DMS 273 treated with DMSO at 0.1 percent for 48 hours (cell line): ENCODE measurements at places on chromosomes 12 and 14.

GRCh38 chr14:99363616-99364290 is 91.8 kb upstream of the BCL11B start:
- no peak for DNase-seq

- no peak for DNase-seq
Observed at GRCh38 chr12:89247967-89248366, 104.3 kb downstream of the DUSP6 start.

GRCh38 chr12:2453076-2453760 is 341.6 kb upstream of the FKBP4 start:
- DNase-seq: no peak

DNA sequence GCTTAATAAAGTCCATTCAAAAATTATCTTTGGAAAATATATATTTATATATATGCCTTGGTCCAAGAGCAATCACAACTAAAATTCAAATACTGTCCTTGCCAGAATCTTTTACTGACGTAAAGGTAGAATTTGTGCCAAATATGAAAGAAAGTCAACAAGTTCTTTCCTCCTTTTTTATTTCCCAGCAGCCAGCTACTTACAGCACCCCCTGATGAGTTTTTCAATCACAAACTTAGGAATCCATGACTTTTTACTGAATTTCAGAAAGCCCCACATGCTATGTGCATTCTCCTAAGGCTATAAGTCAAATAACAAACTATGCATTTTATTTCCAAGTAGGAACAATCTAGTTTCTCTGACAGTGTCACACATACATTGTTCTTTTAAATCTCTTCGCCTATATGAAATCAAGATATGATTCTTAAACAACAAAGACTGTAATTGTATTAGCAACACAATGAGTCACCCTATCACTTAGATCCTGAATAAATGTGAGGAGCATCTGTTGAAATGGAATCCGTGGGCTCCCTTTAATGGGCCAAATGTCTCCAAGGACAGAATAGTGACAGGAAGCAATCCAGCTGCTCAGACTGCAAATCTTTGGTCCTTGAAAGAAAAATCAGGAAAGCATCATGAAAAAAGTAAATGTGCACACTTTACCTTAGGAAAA is 271.4 kb downstream of the DUSP6 start:
- DNase-seq: no peak

- DNase-seq: no peak
Observed at GRCh38 chr14:99116741-99117295, 155.2 kb downstream of the BCL11B start.

- DNase-seq: no peak
Observed at GRCh38 chr14:100841761-100842403, 16.0 kb downstream of the MEG3 start.

- no peak for DNase-seq
Observed at GRCh38 chr14:74475678-74476077, 17.4 kb downstream of the NPC2 start.

DNA sequence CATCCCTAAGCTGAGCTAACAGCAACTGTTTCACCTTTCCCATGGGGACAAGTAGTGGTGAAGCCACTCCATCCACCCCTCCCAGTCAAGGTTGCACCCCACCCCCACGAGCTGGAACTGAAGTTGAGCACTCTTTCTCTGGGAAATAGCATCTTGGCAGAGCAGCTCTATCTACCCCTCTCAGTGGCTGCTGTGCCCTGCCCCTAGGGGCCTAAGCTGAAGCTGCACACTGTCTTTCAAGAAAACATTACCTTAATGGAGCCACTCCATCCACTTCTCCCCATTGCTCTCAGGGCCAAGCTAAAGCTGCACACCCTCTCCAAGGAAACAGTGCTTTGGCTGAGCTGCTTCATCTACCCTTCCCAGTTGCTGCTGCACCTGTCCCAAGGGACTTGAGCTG is 170.6 kb upstream of the CCDC196 start:
- no peak for DNase-seq

DNA sequence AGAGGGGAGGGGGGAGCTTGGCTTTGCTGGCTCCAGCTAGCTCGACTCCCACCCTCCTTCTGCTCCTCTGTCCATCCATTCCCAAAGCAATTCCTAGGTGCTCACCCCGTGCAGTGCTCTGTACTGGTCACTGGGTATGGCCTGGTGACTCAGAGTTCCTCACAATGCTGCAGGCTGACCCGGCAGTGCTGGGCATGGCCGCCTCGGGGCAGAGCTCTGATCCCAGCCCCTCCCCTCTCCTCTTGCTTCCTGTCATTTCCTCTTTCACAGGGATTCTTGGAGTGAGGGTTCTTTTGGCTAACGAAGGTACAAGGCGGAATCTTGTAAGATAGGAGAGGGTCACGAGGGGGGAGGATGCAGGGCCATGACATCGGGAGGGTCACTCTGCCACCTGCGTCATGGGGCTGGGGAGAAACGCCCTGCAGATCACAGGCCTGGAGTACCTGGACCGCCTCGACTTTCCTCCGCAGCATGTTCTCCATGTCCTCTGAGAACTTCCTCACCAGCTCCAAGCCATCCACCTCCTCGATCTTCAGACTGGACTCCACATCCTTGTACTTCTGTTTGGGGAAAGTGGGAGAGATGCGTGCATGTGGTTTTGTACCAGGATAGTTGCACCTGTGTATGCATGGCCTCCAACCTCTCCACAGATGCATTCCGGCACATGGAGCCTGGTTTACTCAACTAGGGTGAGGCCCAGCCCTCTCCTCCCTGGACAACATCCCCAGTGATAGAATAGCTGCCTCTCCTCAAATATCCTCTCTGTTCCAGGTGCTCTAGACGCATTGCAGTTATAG is 5.7 kb downstream of the CACNA2D4 start:
- no peak for DNase-seq

- DNase-seq: no peak
Observed at GRCh38 chr14:103050935-103051334, 6.4 kb downstream of the CDC42BPB start.

GRCh38 chr12:10358969-10359368 is 30.9 kb downstream of the KLRK1 start:
- no peak for DNase-seq

DNA sequence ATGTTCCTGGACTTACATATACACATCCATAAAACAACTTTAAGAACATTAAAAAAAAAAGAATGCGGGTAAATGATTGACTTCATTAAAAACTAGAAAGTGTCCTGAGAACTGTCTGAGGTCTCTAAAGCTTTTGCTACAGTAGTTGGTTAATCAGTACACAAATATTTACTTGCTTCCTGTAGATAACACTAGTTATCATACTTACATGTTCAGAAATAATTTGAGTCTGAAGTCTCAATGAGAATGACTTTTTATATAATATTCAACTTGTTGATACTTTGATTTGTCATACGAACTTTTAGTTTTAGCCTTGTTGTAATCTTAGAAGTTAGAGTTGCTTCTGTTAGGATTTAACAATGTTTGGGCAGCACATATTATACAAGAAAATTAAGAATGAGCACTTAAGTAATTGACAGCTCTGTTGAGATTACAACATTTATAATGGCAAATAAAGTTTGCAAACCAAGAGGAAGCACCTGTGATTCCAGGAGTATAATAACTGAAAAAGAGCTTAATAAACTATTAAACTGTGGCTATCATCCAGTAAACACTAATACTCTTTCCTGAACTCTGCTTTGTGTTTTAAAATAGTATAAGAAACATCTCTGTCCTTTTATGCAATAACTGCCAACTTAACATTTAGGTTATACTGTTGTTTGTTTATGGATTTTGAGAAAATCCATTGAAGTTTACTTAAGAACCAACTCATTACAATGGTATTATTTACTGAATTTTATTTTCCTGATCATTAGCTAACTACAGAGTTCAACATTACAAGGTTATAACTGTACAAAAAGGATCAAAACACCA is 131.7 kb downstream of the MIPOL1 start:
- DNase-seq: no peak

- DNase-seq: no peak
Observed at GRCh38 chr12:7431993-7432685, 11.8 kb downstream of the CD163L1 start.

- DNase-seq: no peak
Observed at GRCh38 chr14:68318828-68319227, 474.0 kb downstream of the ZFP36L1 start.

- no peak for DNase-seq
Observed at GRCh38 chr12:113204804-113205203, 16.5 kb upstream of the TPCN1 start.

- DNase-seq: no peak
Observed at GRCh38 chr14:100850841-100851585, 25.1 kb downstream of the MEG3 start.

- no peak for DNase-seq
Observed at GRCh38 chr14:75170772-75171171, 5.6 kb downstream of the TMED10 start.

- no peak for DNase-seq
Observed at GRCh38 chr12:23621900-23622299, 327.6 kb downstream of the SOX5 start.

- no peak for DNase-seq
Observed at GRCh38 chr12:18422871-18423270, 161.6 kb downstream of the PIK3C2G start.

DNA sequence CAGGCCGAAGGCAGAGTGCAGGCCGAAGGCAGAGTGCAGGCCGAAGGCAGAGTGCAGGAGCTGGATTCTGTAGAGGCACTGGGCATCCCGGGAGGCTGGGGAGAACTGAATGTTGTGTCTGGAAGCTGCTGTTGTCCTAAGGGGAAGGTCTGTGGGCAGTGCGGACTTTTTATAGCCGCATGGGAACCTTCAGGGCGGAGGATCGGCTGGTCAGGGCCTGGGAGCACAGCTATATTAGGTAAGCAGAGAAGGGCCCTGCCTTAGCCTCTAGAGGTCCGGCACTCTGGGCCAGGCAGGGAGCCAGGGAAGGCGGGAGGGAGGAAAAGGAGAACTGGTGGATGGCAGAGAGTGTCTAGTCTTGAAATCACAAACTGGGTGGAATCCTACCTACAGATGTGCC is 14.2 kb downstream of the CABP1 start:
- no peak for DNase-seq

DNA sequence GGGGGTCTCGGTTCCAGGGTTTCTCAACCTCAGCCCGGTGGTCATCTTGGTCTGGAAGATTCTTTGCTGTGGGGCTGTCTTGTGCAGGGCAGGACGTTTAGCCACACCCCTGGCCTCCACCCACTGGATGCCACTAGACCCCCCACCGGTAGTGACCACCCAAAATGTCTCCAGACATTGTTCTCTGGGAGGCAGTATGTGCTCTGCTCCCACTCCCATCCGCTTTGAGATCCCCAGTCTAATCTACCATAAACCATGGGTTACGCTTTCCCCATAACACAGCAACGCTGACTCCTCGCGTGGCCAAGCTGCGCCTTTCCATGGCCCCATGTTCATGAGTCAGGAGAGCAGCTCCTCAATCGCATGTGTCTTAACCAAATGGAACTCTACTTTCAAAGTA is 155.8 kb downstream of the RIMBP2 start:
- DNase-seq: no peak

GRCh38 chr14:93716746-93717667 is 71.3 kb downstream of the PRIMA1 start:
- DNase-seq: no peak

DNA sequence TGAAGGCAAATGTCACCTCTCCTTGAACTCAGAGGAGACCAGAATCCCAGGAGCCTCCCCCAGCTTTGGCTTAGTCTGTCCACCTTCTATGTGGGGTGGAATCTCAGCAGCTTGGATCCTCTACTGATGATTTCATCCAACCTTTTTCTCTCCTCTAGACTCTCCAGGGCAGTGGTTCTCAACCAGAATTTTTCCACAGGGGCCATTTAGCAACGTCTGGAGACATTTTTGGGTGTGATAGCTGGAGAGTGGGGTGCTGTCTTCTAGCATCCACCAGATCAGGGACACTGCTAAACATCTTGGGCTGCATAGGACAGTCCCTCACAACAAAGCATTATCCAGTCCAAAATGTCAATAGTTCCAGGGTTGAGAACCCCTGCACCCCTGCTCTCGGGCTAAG is 4.4 kb upstream of the DDX23 start:
- DNase-seq: no peak

DNA sequence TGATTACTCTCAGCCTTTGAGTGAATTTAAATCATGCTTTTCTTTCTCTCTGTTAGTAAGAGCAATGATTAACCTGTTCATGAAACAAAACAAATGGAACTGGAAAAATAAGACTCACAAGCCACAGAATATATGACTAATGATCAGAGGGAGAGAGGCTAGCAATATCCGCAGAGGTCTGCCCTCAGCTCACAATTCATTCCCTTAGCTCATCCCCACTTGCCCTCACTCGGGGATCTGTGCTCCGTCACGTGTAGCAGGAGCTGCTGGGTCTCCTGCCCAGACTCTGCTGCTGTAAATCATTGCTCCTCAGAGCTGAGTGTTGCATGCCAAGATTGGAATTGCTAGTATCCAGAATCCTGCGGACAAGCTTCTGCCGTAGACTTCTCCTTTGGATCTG is 53.1 kb upstream of the GNG2 start:
- DNase-seq: no peak

GRCh38 chr14:77306416-77306815 is 14.3 kb downstream of the POMT2 start:
- DNase-seq: no peak

- no peak for DNase-seq
Observed at GRCh38 chr12:20557096-20557495, 138.0 kb upstream of the SLCO1C1 start.

- DNase-seq: no peak
Observed at GRCh38 chr12:124379938-124380754, 85.3 kb downstream of the RFLNA start.
